Epithelial cell of esophagus (primary cell): ENCODE measurements at places on chromosomes 3 and 15.
A peak's percentile ranks its signal among the peaks of the same experiment; 100 is the strongest.

- peak; percentile 12 for DNase-seq
Measured at GRCh38 chr15:74461847-74462511, 1.0 kb upstream of the UBL7 start.

DNA sequence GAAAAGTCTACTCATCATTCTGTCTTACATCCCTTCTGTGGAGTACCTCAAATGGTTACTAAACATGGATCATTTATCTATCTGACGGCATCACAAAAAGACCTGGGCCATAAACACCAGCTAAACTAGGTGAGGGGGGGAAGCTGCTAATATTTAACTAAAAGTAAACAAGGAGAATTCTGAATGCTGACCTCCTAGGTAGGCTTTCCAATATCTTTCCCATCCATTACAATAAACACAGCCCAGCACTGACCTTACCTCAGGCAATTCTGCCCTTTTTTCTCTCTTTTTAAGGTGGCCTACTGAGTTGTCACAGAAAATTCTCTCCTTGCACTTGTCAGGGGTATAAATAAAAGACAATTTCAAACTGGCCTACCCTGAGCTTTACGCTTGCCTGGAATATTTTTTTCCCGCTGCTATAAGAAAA lies 33.1 kb downstream of the USF3 start:
- DNase-seq, result no peak

GRCh38 chr3:66507423-66508260 lies 6.8 kb upstream of the LRIG1 start:
- DNase-seq, result no peak

- no peak for DNase-seq
Measured at GRCh38 chr15:42130246-42130986, 26.0 kb downstream of the PLA2G4F start.

DNA sequence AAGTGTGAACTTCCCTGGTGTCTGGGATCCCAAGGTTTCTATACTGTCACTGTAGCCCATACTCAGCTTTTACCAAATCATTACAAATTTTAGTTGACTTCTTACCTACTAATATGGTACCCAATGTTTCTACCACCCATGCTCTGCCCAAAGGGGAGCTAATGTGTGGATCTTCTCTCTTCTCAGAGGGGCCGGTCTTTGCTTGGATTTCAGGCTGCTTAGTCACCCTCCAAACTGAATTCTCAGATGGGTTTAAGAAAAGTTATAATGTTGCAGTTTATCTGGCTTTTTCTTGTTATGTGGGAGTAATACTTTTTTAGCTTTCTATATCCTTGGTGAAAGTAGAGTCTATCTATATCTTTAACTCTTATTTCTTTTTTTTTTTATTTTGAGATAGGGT lies 67.1 kb upstream of the AKAP13 start:
- no peak for DNase-seq

DNA sequence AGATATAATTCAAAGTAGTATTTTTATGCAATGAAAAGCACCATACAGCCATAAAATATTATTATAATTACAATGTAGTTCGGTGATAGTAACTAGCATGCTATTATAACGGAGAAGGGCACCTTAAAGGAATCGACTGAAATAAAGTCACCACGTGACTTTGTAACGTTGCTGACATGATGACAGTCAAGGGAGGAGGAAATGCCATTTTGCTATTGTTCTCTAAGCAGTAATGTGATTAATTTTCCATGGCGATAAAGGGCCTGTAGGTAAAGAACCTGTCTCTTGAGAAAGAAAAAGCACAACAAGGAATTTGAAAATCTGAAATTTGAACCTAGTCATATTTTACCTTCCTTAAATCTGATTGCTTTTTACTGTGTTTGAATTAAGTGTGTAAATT lies 526.2 kb downstream of the ROBO2 start:
- DNase-seq, result no peak

GRCh38 chr15:65818927-65819562 lies 27.0 kb upstream of the DENND4A start:
- DNase-seq, result no peak

- DNase-seq, result no peak
Measured at GRCh38 chr15:47908486-47908885, 191.2 kb downstream of the SEMA6D start.

- DNase-seq, result no peak
Measured at GRCh38 chr3:159187706-159188105, 385.9 kb downstream of the MFSD1 start.

GRCh38 chr3:129460155-129460554 lies 20.1 kb downstream of the IFT122 start:
- DNase-seq, result no peak

DNA sequence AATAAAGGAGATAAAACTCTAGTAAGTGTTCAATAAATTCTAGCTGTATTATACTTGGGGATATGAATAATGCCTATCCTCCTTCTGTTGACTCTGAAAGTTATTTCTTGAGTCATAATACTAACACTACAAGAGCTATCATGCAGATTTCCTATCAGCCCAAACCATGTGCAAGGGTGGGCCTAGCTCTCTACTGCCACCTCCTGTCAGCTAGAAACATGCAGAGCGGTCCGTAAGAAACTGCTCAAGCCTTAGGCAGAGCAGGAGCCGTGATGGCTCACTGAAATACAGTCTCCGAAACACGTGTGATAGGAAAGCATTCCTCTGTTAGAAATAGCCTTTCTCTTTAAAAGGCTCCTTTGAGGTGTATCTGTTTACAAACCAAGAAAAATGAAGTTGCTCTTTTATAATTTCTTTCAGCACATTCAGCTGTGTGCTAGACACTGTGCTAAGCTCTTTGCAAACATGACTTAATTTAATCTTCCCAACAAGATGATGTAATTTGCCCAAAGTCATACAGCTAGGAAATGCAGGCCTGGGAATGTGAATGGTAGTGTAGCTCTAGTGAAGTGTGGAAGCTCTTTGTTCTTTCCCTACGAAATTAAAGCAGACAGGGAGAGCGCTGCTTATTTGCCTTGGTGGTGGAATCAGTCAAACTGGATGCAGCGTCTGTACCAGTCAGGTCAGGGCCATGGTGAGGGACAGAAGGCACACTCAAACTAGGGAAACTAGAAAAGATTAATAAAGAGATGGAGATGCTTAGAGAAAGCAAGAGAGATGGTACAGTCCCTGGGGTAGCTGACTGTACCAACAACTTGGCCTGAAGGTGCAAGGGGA lies 43.1 kb downstream of the MTHFS start:
- peak; percentile 93 for DNase-seq

DNA sequence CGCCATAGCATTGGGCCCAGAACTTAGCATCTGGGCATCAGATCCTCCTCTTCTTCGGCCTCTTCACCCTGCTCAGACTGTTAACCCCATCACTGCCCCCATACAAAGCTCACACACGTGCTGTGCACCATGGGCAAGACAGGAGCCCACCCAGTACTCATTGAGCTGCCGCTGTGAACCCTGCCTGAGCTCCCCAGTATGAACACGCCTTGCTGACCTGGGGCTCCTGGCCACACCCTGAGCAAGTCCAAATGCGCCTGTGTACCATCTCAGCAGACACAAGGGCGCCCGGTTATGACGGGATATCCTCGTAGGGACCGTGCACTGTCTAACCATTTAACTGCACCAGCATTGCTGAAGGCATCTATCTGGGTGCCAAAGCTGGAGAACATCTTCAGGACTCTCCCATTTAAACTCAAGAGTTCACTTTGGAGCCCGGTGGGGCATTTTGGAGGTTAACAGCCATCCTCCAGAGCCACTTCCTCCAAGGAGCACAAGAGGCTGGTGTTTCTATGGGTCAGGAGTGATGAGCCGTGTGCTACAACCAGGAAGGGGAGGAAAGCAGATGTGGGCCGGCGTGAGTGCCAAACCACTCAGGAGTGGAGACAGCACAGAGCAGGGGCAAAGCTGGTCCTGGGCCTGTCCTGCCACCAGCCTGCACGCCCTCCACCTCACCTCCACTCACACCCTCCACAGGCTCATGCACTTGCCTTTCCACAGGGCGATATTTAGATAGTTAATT lies 12.1 kb downstream of the PRR23E start:
- DNase-seq, result no peak
